Caco-2 (cell line): ENCODE measurements at places on chromosomes 2 and 18. TPM values are rescaled to one million over a fixed set of nuclear protein-coding genes. Genes with fewer than 3 reads are reported as not detected.

DNA sequence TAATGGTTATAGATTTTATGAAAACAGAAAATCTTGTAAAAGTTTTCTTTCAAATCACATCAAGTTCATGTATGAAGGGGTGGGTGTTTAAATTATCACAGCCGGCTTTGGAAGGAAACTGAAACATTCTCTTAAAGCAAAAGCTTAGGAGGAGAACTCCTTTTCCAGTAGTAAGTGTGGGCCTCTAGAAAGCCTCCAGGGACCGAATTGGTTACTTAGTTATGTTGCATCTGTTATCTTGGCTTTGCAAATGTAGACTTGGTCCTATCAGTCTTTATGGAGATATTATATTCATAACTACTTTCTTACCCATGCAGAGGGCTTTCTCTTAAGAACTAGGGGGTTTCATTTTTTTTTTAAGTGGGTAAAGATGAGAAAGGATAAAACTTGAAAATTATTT lies 7.4 kb downstream of the NAB1 start:
- DNase-seq: no peak

Gene CSRNP3
- total RNA-seq: 1.2 and 1.3 TPM in 2 replicates

DNA sequence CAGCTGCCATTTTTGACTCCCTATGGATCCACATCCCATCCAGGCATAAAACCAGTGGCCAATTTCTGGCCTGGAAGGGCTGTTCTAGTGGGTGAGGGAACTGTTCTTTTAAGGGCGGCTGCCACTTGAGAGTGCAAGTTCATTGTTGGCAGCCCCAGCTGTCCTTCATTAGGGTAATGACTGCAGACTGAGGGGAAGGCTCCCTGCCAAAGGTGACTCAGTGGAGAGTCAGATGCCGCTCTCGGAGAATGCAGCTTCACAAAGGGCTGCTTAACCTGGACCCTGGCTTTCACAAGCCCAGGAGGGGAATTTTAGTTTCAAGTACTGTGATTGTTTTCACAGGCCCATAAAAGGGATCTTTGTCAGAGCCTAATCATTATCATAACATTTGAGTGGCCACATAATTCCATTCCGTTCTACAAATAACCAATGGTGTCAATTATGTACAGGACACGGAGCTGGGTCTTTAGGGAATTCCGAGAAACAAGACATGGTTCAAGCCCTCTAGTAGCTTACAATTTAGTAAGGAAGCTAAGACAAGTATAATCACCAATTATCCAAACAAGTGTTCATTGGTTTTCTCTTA lies 235.7 kb downstream of the CDCA7 start:
- no peak for DNase-seq

Gene OTOS
- total RNA-seq: not detected in 2 replicates

DNA sequence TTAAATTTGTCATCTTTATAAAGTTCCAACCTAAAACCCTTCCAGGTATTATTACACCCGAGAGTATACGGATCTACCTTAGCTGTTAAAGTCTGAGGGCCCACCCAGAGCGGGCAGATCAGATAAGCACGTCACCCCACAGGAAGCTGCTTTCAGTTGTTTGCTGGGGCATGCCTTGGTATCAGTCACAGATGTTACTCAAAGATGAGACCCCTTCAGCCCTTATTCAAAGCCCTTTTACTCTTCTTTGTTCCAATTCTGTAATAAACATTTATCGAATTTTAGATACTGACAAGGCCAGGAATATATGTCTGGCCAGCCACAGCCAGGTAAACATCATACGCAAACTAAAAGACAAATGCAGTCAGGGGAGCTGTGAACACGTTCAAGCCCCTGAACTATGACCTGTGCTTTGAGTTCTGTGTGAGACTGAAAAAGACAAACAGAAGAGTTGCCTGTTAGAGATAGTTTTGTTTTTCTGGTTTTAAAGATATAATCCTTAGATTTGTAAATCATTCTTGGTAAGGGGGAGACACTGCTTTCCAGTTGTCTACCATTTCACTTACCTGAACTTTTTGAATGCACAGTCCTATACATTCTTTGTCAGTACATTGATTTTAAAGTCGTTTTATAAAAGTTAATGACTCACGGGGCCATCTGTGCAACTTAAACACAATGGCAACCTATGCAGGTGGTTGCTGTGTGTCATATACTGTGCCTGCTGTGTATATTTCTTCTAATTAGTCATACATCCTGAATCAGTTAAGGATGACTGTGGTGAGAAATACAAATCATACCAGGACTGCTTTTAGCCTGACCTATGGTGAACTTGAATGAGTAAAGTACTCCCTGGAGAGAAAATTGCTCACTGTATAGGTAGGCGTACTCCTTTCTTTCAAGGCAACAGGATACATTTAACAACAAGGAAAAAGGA lies 100.5 kb upstream of the ITPRID2 start:
- DNase-seq: no peak

DNA sequence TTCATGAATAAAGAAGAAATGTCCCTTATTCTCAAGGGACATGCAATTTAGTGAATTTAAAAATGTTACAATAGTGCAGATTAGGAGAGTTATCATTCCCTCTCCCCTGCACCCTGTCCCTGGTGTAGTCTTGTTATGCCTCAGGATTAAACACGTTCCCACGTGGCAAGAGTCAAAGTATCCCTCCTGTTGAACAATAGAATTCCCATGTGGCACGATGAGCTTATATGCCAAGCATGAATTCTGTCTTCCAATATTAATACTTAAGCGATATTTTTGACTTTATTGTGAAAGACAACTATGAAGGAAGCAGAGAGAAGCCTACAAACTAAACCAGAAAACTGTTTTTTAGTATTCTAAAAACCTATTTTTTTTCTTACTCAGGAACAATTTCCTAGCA lies 36.7 kb upstream of the SPAG16 start:
- no peak for DNase-seq

Gene KYNU
- total RNA-seq: 4.3 and 5.2 TPM in 2 replicates

Gene SLC9A4
- 1.2 and 1.4 TPM in 2 replicates for total RNA-seq

Gene KCNG3
- total RNA-seq: 1.0 and 1.1 TPM in 2 replicates

GRCh38 chr2:148675708-148676107 lies 31.2 kb downstream of the EPC2 start:
- no peak for DNase-seq

Gene ACVR1
- 11.1 and 11.3 TPM in 2 replicates for total RNA-seq

DNA sequence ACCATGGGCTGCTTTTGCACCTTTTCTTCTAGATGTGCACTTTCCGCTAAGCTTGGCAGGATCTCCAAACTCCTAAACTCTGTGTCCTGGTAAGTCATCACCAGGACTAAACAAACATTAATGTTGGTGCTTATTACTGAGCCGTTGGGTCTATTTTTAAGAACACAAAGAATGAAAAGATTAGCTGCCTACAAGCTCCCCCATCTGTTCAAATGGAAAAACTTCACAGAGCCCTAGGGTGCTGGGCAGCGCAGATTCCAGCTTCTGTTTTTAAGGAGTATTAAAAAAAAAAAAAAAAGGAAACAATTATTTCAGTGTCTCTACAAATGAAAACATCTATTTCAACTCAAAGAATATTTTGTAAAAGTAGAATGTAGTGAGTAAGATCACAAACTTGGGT lies 97.8 kb upstream of the AQP4 start:
- no peak for DNase-seq

Gene GAD1
- 14.7 and 18.5 TPM in 2 replicates for total RNA-seq

GRCh38 chr2:47598476-47598875 lies 184.5 kb upstream of the MSH6 start:
- DNase-seq: no peak

Gene DNER
- total RNA-seq: not detected in 2 replicates

Gene DHRS9
- total RNA-seq: not detected in 2 replicates

- DNase-seq: no peak
Observed at GRCh38 chr18:2050702-2051201, 520.6 kb downstream of the METTL4 start.

- DNase-seq: no peak
Observed at GRCh38 chr2:74416778-74417177, 4.6 kb downstream of the C2orf81 start.

DNA sequence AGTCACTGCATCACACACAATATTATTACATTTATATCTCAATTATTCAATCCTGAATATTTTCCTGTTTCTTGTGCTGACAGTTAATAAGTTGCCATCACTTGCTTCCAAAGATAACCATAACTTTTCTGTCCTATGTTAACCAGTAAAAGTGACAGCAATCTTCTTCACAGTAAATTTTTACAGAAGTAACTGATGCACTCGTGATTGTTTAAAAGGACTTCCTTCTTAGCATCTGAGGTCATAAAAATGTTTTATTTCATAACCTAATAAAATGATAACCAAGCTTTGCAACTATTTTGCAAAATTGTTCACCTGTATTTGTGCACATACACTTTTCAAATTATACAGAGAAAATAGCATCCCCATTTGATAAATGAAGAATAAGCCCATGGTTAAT lies 20.6 kb upstream of the ANKRD62 start:
- no peak for DNase-seq

DNA sequence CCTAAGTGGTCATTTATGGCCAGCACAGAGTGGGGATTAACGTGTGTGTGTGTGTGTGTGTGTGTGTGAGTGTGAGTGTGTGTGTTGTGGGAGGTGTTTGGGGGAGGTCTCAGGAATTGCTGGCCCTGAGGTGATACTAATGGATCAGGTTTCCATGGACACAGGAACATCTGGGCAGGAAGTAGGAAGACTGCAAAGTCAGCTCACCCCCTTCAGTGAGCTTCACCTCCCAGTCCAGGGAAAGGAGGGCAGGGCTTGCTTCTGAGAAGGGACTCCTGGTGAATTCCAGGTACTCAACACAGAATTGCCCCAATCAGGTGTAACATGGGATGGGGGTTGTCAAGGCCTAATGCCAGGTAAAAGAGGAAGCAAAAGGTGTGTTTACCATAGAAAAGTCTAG lies 30.3 kb upstream of the IL1R1 start:
- no peak for DNase-seq

Gene RBM43
- total RNA-seq: 1.4 and 1.6 TPM in 2 replicates

- DNase-seq: no peak
Observed at GRCh38 chr2:160224060-160224459, 24.0 kb upstream of the ITGB6 start.

Gene FBXO41
- 11.6 and 12.1 TPM in 2 replicates for total RNA-seq

Gene GPR75
- 3.9 and 4.2 TPM in 2 replicates for total RNA-seq

- no peak for DNase-seq
Observed at GRCh38 chr2:41621563-41621962, 426.3 kb upstream of the PKDCC start.

Gene KCNF1
- 0.28 and 0.29 TPM in 2 replicates for total RNA-seq
